ENCODE measurements at places on chromosomes 1 and 21.

- no peak for DNase-seq
Measured at GRCh38 chr1:42832641-42833240, 13.7 kb upstream of the ZNF691 start.

- no peak for DNase-seq
Measured at GRCh38 chr1:236179634-236180033, 37.3 kb downstream of the GPR137B start.

GRCh38 chr1:11383553-11384169 lies 95.3 kb upstream of the DISP3 start:
- no peak for DNase-seq

- no peak for DNase-seq
Measured at GRCh38 chr1:227378181-227378580, 59.9 kb upstream of the CDC42BPA start.

GRCh38 chr21:40640266-40640789 lies 206.6 kb downstream of the DSCAM start:
- no peak for DNase-seq

DNA sequence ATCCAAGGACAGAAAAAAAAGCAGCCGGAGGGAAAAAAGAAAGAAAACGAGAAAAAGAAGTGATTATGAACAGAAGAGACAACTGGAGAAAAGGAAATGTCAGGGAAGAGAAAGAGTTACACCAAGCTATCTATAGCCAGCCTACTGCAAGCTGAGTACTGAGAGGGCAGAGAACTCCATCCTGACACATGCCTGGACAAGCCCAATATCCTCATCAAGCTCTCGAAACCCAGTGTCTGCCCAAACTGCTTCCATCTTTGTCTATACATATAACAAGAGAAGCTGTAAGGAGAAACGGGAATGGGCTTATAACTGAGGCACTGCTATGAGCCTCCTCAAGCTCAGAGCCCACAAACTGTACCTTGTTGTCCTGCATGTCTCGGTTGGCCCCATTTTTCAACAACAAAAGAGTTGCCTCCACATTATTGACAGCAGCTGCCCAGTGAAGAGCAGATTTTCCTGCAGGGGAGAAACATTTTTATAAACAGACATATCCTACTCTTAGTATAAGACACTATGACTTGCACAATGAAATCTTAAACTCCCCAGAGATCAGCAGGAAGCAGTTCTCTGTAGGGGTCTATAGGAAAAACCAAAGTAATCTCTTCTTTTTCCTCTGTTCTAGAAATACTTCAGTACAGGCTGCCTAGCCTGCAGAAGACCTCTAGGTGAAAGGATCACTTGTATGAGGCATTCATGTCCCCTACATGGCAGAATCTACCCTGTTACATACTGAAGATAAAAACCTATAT lies 21.2 kb upstream of the ADAM30 start:
- DNase-seq = no peak

GRCh38 chr1:7609311-7609994 lies 161.6 kb upstream of the VAMP3 start:
- DNase-seq = peak; percentile 9

- no peak for DNase-seq
Measured at GRCh38 chr1:95974586-95974985, 740.6 kb downstream of the RWDD3 start.
